ENCODE measurements at places on chromosomes 13 and 19.

DNA sequence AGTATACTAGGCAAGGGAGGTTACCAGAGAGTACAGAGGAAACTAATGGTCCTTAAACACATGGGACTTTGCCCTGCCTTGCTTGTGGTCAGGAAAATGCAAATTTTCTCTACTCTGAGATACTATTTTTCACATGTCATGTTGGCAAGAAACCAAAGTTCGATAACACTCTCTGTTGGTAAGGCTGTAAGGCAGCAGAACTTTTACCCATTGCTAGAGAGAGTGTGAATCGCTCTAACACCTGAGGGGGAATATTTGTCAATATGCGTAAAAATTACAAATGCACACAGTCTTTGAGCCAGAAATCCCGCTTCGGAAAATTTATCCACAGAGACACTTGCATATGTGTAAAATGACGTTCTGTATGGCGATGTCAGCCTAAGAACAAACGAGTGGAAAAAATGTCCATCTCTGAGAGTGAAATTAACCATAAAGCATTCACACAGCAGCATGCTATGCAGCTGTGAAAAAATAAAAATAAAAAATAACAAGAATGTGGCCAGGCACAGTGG is 9.5 kb upstream of the RFX1 start:
- DNase-seq, result no peak

- DNase-seq, result no peak
Measured at GRCh38 chr13:102869948-102870676, 24.3 kb downstream of the ERCC5 start.

DNA sequence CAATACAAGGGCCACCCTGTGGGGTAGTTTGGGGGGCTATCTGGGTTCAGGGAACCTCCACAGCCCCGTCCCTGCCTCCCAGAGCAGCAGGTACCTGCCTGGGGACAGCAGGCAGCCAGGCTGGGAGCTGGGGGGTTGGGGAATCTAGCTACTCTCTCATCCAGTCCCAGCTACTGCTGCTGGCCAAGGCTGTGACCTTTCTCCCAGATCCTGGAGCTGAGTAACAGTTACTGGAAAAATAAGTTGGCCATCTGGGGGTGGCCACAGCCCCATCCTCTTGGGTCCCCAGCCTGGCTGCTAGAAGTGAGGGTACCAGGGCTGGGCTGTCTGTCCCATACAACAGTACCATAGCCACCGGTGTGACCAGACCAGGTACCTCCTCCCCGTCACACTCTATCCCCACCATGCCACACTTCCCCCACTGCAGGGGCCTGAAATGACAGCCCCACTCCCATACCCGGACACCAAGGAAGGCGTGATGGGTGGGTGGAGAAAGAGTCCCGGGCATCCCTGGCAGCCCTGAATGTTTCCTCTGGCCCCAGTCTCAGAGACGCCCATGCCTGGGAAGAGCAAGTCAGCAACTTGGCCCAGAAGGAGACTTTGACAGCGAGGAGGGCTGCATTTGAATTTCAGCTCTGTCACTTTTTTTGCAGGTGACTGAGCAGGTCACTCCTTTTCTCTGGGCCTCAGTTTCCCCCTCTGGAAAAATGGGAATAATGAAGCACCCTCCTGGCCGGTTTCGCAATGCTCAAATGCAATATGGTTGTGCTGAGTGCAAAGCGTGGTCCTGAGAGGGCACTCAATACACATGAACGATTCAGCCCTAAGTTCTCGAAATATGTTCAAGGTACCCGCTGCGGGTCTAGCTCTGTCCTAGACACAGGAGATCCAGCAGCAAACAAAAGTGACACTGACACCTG is 30.7 kb upstream of the NFIC start:
- DNase-seq, result no peak

DNA sequence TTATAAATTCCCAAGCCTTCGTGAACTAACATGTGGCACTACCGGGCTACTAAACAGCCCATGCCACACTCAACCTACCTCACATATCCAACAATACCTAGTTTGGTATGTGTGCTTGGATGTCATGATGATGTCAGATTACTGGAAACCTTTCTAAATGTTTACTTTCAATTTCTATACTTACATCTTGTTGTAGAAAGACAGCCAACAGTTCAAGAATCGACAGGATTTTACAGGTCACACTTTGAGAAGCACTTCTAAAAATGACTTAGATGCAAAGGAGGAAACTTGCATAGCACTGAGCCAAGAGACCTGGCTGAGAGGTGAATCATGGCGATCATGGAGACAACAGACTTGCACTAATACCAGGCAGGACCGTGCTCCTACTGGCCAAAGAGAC is 209.9 kb downstream of the COL4A1 start:
- no peak for DNase-seq

GRCh38 chr13:35838356-35838755 is 292.8 kb downstream of the DCLK1 start:
- no peak for DNase-seq

GRCh38 chr19:51564791-51565190 is 6.3 kb upstream of the ZNF175 start:
- no peak for DNase-seq

DNA sequence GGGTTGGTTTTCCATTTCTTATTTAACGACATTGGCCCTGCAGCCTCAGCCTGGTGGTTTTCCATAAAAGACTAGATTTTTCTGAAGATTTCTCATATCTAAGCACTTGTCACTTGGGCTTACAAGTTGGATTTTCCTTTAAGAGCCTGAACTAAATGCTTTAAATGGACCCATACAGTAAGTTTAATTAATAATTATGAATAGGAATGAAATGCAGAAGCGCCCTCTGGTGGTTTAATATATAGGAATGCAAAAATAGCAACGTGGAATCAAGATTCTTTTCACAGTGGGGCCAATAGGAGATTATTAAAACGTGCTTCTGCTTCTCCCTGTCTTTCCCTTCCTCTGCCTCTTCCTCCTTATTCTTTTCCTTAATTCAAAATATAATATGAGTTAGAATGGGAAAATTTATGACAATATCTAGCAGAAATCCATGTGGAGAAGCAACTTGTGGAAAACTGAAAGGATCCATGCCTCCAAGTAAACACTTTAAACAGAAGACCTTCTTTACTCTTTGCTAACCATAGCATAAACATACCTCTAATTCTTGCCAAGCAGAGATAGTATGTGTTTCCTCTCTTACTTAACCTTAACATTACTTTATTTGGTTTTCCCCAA is 324.0 kb downstream of the GPC5 start:
- DNase-seq, result no peak

DNA sequence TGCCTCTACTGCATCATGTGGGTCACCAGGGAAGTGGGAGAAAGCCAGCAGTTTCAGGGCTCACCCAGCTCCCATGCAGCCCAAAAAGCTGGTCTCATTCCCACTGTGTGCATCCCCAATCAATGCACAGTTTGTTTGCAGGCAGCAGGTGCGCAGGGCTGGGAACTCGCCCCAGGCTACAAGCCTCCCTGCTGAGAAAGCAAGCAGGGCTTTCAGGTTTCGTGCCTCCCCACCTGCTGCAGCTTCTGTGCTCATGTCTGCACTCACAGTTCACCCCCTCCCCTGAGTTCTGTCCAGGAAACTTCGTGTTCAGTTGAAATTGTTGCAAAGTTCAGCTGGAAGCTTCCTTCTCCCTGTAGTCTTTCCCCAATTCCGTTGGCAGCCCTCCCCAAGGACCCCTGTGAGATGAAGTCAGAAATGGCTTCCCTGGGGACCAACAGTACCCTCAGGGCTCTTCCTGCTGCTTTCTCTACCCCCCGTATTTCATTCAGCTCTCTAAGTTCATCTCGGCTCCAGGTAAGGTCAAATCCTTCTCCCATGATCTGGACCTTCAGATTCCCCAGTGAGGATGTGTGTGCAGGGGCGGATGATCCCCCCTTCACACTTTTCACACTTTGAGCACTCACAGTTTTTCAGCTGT is 10.3 kb upstream of the KLK3 start:
- DNase-seq, result no peak

DNA sequence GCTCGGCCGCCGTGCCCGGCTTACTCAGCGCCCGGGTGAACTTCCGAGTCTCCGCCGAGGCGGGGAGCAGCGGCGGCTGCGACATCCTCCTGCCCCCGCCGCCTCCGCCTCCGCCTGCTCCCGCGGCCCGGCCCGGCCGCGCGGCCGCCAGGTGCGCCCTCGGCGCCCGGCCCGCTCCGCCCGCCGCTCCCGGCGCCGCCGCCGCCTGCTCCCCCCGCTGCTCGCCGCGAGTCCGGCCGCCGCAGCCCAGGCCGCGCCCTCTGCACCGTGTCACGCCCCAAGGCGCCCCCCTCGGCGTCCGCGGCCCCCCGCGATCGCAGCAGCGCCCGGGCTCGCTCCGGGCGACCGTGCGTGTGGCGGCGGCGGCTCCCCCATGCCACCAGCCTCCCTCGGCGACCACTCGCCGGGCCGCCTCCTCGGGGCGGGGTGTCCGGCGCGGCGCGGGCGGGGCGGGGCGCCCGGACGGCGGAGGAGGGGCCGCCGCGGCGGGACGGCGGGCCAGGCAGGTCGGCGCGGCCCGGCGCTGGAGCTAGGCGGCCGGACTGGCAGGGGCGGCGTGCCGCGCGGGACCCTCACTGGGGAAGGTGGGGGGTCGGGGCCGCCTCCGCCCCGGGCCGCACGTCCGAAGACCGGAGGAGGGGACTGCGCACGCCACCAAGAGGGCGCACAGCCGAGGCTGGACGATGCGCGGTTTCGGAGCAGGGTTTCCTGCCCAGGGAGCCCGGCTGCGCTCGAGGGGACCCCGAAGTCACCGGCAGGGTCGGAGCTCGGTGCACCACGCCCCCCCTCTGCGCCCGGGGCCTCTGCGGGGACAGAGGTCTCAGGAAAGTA is 108.6 kb upstream of the DOCK9 start:
- DNase-seq, result peak; percentile 77

- DNase-seq, result no peak
Measured at GRCh38 chr19:47628078-47628771, 19.3 kb downstream of the BICRA start.

DNA sequence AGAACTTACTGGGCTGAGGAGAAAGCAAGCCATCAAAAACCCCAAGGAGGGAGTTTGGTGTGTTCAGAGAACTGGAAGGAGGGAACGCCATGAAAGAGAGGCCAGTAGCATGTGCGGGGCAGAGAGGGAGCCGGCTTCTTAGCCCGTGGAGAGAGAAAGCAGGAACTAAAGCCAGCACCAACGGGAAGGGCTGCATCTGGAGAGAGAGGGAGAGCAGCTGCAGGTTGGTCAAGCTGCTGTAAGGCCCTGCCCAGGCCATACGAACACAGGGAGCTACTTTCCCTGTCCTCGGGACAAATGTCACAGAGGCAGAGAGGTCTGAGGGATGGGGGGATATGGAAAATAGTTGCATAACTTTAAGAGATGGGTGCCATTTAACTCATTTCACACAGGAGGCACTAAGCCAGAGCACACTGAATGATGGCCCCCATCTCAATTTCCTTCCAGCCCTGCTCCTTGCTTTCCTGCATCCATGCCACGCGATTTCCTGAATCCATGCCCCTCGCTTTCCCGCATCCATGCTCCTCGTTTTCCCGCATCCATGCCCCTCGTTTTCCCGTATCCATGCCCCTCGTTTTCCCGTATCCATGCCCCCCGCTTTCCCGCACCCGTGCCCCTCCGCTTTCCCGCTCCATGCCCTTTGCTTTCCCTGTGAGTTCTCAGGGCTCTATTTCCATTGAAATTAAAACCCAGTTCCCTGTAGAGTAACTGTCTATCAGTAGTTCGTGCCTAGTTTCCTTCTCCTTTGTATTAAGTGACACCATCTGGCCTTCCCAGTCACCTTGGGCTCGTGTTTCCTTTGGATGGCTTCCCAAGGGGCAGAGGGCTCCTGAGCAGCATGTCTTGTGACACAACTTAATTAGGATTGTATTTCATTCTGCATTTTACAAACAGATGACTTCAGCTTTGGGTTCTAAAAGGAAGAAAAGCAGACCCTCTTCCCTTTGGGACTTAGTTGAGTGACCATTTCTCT is 31.5 kb upstream of the TPT1 start:
- no peak for DNase-seq

DNA sequence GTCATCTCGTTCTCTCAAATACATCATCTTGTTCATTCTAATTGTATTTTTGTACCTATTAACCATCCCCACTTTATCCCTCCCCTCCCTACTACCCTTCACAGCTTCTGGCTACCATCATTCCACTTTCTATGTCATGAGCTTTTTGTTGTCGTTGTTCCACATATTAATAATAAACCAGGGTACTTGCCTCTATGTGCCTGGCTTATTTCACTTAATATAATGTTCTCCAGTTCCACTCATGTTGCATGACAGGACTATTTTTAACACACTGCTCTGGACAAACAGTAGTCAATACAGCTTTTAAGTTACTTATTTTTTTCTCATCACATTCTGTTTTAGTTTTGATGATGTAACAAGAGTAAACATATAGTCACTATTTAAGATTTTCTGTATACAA is 872.3 kb downstream of the SLITRK1 start:
- no peak for DNase-seq

GRCh38 chr13:24004142-24004899 is 107.0 kb upstream of the C1QTNF9B start:
- no peak for DNase-seq

- no peak for DNase-seq
Measured at GRCh38 chr13:110525328-110526319, 35.9 kb downstream of the RAB20 start.

- peak; percentile 55 for DNase-seq
Measured at GRCh38 chr13:114145256-114145655, 12.8 kb upstream of the RASA3 start.

DNA sequence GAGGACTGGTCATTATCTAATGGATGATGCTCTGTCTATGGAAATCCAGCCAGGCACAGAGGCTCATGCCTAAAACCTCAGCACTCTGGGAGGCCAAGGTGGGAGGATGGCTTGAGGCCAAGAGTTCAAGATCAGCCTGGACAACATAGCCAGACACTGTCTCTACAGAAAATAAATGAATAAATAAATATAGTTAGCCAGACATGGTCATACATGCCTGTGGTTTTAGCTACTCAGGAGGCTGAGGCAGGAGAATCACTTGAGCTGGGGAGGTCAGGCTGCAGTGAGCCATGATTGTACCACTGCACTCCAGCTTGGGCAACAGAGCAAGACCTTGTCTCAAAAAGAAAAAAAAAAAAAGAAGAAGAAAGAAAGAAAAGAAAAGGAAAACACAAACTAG is 234.7 kb downstream of the TSHZ3 start:
- no peak for DNase-seq

- no peak for DNase-seq
Measured at GRCh38 chr13:30841154-30841553, 64.9 kb upstream of the MEDAG start.

DNA sequence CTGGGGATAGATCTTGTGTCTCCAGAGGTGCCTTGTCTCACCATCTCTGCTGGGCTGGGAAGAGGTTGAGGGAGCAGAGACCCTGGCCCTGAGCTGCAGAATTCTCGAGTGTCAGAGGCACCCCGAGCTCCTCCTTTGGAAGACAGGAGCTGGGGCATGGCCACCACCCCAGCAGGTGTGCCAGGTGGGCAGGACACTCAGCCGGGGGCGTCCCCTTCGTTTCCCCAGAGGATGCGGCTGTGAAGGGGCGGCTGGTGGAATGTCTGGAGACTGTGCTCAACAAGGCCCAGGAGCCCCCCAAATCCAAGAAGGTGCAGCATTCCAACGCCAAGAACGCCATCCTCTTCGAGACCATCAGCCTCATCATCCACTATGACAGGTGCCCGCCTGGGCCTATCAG is 14.5 kb downstream of the FUZ start:
- DNase-seq, result no peak

GRCh38 chr13:66362485-66362884 is 867.7 kb downstream of the PCDH9 start:
- DNase-seq, result no peak

- DNase-seq, result no peak
Measured at GRCh38 chr19:17138937-17139598, 63.5 kb downstream of the MYO9B start.

- DNase-seq, result no peak
Measured at GRCh38 chr19:47057328-47057727, 8.9 kb upstream of the TMEM160 start.

GRCh38 chr13:60164234-60164889 is 634 bp upstream of the DIAPH3 start:
- DNase-seq, result no peak
